Cardiac fibroblast (primary cell): ENCODE measurements at places on chromosomes 11 and 22.
A peak's percentile ranks its signal among the peaks of the same experiment; 100 is the strongest.

DNA sequence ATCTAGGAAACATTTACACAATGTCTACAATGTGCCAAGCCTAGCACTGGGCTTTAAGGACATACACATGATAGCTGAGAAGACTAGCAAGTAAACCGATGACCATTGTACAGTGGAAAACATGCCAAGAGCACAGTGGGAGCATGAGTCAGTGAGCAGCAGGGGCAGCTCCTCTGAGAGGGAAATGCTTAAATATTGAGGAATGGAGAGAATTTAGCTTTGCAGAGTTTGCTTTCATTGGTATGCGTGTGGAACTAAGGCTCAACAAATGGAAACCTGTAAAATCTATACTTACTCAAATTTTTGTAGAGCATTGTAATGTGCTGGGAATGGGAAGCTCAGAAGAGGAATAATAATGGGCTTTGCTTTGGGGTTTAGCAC lies 282.3 kb downstream of the ST3GAL4 start:
- DNase-seq, result peak; percentile 70

- peak; percentile 0 for DNase-seq
These were observed 368.6 kb upstream of the B3GAT1 start for GRCh38 chr11:134780486-134781147.

GRCh38 chr11:126861796-126862459 lies 138.6 kb downstream of the KIRREL3 start:
- no peak for DNase-seq

DNA sequence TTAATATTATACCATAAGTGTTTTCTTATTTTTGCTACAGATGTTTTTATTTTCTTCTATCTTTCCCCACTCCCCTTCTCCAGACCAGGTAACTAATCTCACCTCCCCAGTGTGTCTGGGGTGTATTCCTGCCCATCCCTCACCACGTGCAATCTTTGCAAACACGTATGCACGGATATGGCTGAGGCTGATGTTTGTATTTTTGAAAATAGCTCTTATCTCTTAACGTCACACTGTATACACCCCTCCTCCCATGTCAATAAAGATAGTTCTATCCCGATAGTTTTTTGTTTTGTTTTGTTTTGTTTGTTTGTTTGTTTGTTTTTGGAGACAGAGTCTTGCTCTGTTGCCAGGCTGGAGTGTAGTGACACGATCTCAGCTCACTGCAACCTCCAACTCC lies 127.5 kb downstream of the FBXO7 start:
- DNase-seq, result no peak

DNA sequence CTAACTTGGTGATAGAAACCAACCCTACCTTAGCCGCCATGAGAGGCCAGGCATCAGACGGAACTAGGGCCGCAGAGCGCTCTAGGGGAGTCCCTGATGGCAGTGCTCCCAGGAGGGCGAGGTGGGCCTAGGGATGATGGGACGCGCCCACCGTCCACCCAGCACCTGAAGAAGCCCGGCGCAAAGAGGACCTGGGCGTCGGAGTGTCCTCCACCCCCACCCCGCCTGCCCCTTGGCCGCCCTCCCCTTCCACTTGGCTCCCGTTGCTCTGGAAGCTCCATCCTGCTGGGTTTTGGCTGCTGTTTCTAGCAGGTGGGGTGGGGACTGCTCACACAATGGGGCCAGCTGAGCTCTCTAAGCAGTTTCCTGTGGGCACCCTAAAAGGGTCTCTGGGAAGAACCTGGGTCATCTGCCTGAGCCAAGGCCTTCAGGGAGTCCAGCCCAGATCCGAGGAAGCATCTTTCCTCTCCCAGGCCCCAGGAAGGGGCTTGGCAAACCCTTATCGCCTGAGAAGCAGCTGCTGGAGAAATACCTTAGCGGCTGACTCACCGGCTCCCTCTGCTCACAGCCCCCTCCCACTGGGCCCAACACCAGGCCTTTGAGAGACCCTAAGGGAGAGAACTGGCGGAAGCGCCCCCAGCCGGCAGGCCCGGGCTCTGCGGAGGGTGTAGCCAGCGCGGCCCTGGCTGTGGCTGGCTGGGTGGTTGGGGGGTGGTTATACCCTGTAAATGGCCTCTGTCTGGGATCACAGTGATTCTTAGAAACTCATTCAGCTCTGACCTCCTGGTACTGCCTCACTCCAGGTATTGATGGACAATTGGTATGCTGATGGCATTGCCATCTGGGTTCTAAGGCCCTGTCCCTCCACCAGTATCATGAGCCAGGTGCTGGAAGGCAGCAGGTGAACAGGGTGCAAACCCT lies 19.3 kb downstream of the CREB3L1 start:
- peak; percentile 92 for DNase-seq

DNA sequence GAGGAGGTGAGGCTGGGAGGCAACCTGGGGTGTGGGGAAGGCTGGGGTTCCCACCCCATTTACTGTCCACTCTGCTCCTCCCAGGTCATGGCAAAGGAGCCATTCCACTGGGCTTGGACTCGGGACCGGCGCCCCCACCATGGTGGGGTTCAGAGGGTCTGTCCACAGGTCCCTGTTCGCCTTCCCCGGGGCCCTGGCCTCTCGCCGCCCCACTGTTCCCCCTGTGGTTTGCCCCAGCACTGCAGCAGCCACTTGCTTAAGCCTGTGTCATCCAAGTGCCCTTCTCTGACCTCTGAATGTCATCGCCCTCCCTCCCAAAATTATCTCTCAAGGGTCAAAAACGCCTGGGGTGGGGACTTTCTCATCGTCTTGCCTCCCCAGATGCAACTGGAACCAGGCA lies 2.6 kb downstream of the SPDYC start:
- DNase-seq, result no peak
